ENCODE measurements at places on chromosomes 16 and 17. TPM values are rescaled to one million over a fixed set of nuclear protein-coding genes. Genes with fewer than 3 reads are reported as not detected.

- no peak for DNase-seq
- no peak overlapping the region for H3K27ac ChIP-seq
- no peaks in the 10 kb centered on the region for H3K36me3 ChIP-seq
Observed at GRCh38 chr17:74892013-74892841, 1.2 kb downstream of the FADS6 start.

- no peaks in the 10 kb centered on the region for H3K27me3 ChIP-seq
- no peak overlapping the region for H3K27ac ChIP-seq
- H3K4me1 ChIP-seq = no peaks in the 10 kb centered on the region
- DNase-seq = no peak
- no peaks in the 10 kb centered on the region for H3K36me3 ChIP-seq
Observed at GRCh38 chr16:65111306-65111705, 10.6 kb downstream of the CDH11 start.

DNA sequence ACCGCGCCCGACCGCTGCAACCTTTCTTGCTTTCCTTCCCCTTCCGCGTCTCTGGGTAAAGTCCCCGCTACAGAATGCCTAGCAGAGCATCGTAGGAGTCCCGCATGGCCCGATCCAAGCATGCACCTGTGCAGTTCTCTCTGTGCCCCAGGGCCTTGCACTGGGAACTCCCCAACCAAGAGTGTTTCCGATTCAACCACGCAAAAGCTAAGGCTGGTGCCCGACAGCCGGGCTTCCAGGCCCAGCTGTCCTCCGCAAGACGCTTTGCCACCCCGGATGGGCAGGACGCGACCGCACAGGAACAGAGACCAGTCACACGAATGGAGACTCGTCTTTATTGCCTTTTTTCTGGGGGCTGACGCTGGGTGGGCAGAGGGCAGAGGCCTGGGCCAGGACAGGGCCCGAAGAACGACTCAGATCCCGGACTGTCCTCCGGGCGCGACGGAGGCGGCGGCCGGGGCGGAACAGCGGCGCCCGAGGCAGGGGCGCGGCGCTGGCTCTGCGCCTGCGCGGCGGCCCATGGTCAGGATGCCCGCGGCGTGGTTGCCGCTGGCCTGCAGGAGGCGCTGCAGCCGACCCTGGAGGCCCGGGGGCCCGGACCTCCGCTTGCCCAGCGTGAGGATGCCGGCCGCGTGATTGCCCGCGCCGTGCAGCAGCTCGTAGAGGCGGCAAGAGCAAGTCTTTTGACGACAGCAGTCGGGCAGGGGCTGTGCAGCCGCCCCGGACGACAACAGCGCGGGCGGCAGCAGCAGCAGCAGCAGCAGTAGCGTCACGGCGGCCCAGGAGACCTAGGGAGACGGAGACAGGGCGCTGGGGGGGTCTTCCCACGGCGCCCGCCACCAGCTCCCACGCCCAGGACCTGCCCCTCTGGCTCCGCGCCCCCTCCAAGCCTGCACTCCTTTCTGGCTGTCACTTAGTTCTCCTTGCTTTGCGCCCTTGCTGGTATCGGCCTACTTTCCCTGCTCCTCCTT, 1.2 kb downstream of the HCRT start:
- peak; percentile 76 for DNase-seq
- H3K4me1 ChIP-seq = peaks cover 74% of the 10 kb centered on the region
- H3K36me3 ChIP-seq = no peaks in the 10 kb centered on the region
- peak overlapping the region; percentile 41 for H3K4me3 ChIP-seq
- H3K27me3 ChIP-seq = peaks cover 26% of the 10 kb centered on the region

DNA sequence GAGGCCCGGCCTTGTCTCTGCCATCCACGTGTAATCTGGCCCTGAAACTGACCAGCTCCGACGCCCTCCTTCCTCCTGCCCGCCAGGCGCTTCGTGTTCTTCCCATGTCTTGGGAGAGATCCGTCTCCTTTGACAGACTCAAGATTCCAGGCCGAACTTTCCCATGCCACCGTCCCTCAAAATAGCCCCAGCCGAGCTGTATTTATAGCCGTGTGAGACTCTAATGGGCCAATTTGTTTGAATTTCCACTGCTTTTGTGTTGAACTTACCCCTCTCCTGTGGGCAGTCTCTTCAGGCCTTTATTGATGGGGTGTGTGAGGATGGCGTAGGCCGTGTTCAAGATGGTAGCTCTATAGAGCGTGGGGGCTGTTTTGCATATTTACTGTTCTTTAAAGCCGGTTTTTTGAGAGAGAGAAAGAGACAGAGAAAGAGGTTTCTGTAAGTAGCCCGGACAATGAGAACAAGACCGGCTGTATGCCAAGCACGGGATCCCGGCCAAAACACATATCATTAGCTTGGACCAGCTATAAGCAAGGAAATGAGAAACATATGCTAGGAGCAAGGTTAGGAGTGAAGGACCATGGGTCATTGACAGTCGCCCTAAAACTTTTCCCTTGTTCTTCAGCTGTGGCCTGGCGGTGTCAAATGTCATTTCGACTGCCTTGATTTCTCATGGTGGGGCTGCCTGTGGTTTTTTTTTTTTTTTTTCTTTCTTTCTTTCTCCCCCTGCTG, 124.5 kb upstream of the ZFHX3 start:
- no peaks in the 10 kb centered on the region for H3K36me3 ChIP-seq
- H3K27ac ChIP-seq = no peak overlapping the region
- DNase-seq = no peak
- H3K4me1 ChIP-seq = no peaks in the 10 kb centered on the region

KRTAP17-1 gene
- polyA plus RNA-seq = not detected

DNA sequence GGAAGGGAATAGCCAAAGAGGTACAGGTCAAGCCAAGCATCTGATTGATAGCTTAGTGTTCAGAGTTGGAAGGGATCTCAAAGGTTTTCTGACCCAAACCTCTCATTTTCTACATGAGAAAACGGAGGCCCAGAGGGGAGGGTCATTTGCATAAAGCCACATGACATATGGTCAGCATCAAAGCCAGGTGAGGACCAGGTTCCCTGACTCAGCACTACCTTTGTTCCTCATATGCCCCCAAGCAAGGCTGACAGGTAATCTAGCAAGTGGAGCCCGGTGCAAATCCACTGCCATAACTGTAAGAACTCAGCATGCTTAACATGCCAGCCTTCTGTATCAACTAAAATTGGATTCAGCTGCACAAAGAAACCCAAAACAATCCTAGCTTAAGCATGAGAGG, 28.2 kb upstream of the CCL1 start:
- no peak for DNase-seq
- H3K4me1 ChIP-seq = peaks cover 17% of the 10 kb centered on the region
- H3K4me3 ChIP-seq = no peak overlapping the region
- no peaks in the 10 kb centered on the region for H3K27me3 ChIP-seq
- H3K36me3 ChIP-seq = no peaks in the 10 kb centered on the region

FBXW10B gene
- polyA plus RNA-seq = not detected

VMO1 gene
- polyA plus RNA-seq = 0.79 TPM

DNA sequence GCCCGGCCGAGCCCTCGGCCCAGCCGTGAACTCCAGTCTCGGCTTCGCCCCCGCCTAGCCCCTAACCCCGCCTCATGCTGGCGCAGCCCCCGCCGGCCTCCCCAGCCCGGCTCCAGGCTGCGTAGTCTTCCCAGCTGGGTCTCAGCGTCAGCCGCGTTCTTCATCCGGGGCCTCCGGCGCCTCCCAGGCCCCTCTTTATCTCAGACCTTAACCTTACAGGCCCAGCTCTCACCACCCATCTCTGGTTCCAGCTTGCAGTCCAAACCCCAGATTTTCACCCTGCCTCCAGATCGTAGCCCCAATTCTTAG, at the start of gene PROCA1:
PROCA1 (minus strand) TSS at position 166 of the 309 bp plus-strand sequence. CDS start 228 bp downstream, outside the sequence.
- peak within 1 kb of the TSS; percentile 75 for H3K27ac ChIP-seq
- no peaks in the 10 kb centered on the region for H3K27me3 ChIP-seq
- peaks cover 19% of the 10 kb centered on the region for H3K4me1 ChIP-seq
- peak within 1 kb of the TSS; percentile 63 for H3K4me3 ChIP-seq
- peaks cover 21% of the 10 kb centered on the region for H3K36me3 ChIP-seq
- DNase-seq = no peak

CCDC40 gene
- polyA plus RNA-seq = 0.21 TPM

- H3K27ac ChIP-seq = no peak overlapping the region
- DNase-seq = no peak
- H3K27me3 ChIP-seq = no peaks in the 10 kb centered on the region
- H3K36me3 ChIP-seq = no peaks in the 10 kb centered on the region
- H3K4me3 ChIP-seq = no peak overlapping the region
Observed at GRCh38 chr16:74216319-74216718, 80.3 kb upstream of the PSMD7 start.

Measured in CD14-positive monocyte (primary cell).